ENCODE measurements at places on chromosomes 12 and 14. TPM values are rescaled to one million over a fixed set of nuclear protein-coding genes. Genes with fewer than 3 reads are reported as not detected.

TBX5 gene
- total RNA-seq = not detected

GRCh38 chr12:47828976-47829482, 9.3 kb upstream of the HDAC7 start:
- H3K4me3 ChIP-seq = peak overlapping the region; percentile 71
- peak overlapping the region; percentile 86 for H3K27ac ChIP-seq
- no peaks in the 10 kb centered on the region for H3K27me3 ChIP-seq
- peaks cover 92% of the 10 kb centered on the region for H3K4me1 ChIP-seq

- H3K27ac ChIP-seq = peak overlapping the region; percentile 55
- peaks cover 28% of the 10 kb centered on the region for H3K27me3 ChIP-seq
- DNase-seq = no peak
- no peaks in the 10 kb centered on the region for H3K36me3 ChIP-seq
Measured at GRCh38 chr14:105526776-105527380, 495 bp downstream of the TMEM121 start.

- H3K27me3 ChIP-seq = no peaks in the 10 kb centered on the region
- H3K4me1 ChIP-seq = no peaks in the 10 kb centered on the region
- no peaks in the 10 kb centered on the region for H3K36me3 ChIP-seq
- H3K27ac ChIP-seq = no peak overlapping the region
- H3K4me3 ChIP-seq = no peak overlapping the region
Measured at GRCh38 chr12:109538191-109538863, 35.0 kb downstream of the MMAB start.

GRCh38 chr14:106821119-106821518, 1294.7 kb downstream of the TMEM121 start:
- DNase-seq = no peak
- no peaks in the 10 kb centered on the region for H3K36me3 ChIP-seq
- no peaks in the 10 kb centered on the region for H3K4me1 ChIP-seq
- H3K4me3 ChIP-seq = no peak overlapping the region
- H3K27me3 ChIP-seq = peaks cover 13% of the 10 kb centered on the region

FSCB gene
- not detected for total RNA-seq

SMCO2 gene
- 1.8 TPM for total RNA-seq

GRCh38 chr14:42277840-42278239, 671.2 kb downstream of the LRFN5 start:
- H3K27ac ChIP-seq = no peak overlapping the region
- H3K4me3 ChIP-seq = no peak overlapping the region
- H3K4me1 ChIP-seq = no peaks in the 10 kb centered on the region
- no peak for DNase-seq
- H3K36me3 ChIP-seq = no peaks in the 10 kb centered on the region

DNA sequence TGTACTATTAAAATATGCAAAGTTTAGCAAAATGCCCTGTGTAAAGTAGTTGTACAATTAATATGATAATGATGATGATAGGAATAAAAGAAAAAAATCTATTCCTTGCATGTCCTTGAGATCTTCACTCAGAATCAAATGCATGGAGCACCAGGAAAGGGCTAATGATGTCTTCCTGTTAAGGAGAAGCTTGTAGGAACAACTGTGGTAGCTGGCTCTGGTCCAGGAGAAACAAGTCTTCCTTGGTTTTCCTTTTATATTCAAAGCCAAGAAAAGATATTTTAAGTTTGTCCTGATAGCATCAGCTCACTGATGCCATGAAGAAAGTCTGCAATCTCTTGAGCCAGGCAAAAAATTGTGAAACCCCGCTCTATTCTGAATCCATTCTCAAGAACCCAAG, 138.9 kb downstream of the PIK3C2G start:
- no peak overlapping the region for H3K27ac ChIP-seq
- H3K4me3 ChIP-seq = no peak overlapping the region
- no peak for DNase-seq
- no peaks in the 10 kb centered on the region for H3K27me3 ChIP-seq
- H3K4me1 ChIP-seq = no peaks in the 10 kb centered on the region

DNA sequence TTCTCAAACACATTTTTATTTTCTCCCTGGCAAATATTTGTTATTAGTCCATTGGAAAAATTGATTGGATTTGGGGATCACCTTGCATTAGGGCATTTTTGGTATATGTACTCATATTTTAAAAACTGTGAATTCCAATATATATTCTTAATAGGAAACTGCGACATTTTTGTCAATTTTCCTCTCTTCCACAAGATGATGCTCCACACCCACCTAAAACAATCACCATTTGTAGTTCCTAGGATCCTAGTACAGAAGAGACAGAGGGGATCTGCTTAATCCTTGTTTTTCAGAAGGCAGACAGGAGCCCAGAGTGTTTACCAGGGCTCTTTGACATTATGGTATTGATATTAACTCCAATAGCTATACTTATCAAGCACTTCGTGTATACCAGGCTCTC, 22.8 kb upstream of the OASL start:
- no peak for DNase-seq
- H3K27ac ChIP-seq = no peak overlapping the region
- peaks cover 33% of the 10 kb centered on the region for H3K4me1 ChIP-seq

VASH1 gene
- total RNA-seq = 7.1 TPM

GDF3 gene
- not detected for total RNA-seq

DNA sequence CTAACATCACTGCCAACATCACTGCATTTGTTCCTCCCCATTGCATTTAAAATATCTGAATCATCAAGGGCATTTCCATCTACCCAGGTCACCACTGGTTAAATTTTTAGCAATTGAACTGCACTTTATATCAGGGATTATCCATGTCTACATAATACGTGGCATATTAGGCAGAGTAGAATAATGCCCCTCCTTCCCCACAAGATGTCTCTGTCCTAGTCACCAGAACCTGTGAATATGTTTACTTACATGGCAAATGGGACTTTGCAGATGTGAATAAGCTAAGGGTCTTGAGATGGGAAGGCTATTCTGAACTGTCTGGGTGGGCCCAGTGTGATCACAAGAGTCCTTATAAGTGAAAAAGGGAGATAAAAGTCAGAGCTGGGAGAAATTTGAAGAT, 181.7 kb upstream of the ARID2 start:
- no peak for DNase-seq
- no peaks in the 10 kb centered on the region for H3K4me1 ChIP-seq
- no peak overlapping the region for H3K4me3 ChIP-seq
- no peak overlapping the region for H3K27ac ChIP-seq
- H3K36me3 ChIP-seq = no peaks in the 10 kb centered on the region
- peaks cover 8% of the 10 kb centered on the region for H3K27me3 ChIP-seq

GRCh38 chr14:32430326-32430725, 101.2 kb downstream of the AKAP6 start:
- H3K36me3 ChIP-seq = no peaks in the 10 kb centered on the region
- no peak for DNase-seq
- no peak overlapping the region for H3K27ac ChIP-seq
- H3K4me3 ChIP-seq = no peak overlapping the region

AICDA gene
- not detected for total RNA-seq

GRCh38 chr12:65023485-65023884, 97.6 kb downstream of the WIF1 start:
- H3K4me1 ChIP-seq = no peaks in the 10 kb centered on the region
- DNase-seq = no peak
- H3K4me3 ChIP-seq = no peak overlapping the region

GRCh38 chr12:24478254-24478653, 470.6 kb downstream of the BCAT1 start:
- H3K27ac ChIP-seq = no peak overlapping the region
- H3K36me3 ChIP-seq = no peaks in the 10 kb centered on the region
- H3K4me3 ChIP-seq = no peak overlapping the region
- DNase-seq = no peak
- H3K27me3 ChIP-seq = peaks cover 3% of the 10 kb centered on the region

DNA sequence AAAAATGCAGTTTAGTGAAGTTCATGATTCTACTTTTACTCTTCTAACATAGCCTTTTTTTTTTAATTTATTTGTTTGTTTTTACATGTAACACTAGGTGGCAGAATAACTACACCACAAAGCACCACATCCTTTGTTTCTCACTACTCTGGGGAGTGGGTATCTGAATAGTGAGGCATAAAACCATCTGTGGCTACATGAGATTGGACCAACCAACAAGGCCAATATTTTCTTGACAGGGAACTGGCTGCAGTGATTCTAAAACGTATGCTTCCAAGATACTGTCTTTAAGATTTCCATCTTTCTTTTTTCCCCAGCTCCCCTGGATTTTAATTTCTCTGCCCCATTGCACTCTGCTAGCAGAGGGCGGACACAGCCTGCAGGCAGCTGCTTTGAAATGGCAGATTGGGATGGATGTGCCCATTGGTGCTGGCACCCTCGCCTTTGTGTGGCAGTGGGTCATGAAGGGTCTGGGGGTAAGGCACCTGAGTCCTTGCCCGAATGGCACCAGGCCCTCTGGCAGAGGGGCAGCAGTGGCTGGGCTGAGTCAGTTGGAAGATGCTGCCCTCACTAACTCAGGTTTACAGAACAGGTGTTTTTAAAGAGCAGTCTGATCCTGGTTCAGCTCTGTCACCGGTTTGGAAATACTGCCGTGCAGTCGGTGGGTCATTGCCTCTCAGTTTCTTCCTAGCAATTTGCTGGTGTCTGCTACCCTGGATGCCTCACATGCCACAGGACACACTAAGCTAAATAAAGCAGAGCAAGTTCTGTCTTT, 429.1 kb downstream of the RAD51B start:
- H3K36me3 ChIP-seq = no peaks in the 10 kb centered on the region
- no peak overlapping the region for H3K4me3 ChIP-seq
- H3K27ac ChIP-seq = no peak overlapping the region
- no peaks in the 10 kb centered on the region for H3K27me3 ChIP-seq
- H3K4me1 ChIP-seq = peaks cover 41% of the 10 kb centered on the region

RFLNA gene
- not detected for total RNA-seq

Measured in activated T-helper 1 cell treated with anti-CD3 and anti-CD28 coated beads, Interleukin-12 subunit alpha, Interleukin-12 subunit beta, Interleukin-2, Interleukin-4 antibody, amounts not matched to agents 30 ng/mL and 10 ng/mL and 1 ng/mL, durations not matched to agents 14 hours and 24 hours and 36 hours (primary cell).